Right atrium auricular region (tissue), 2 donors: ENCODE measurements at places on chromosomes 7 and 10. TPM values are rescaled to one million over a fixed set of nuclear protein-coding genes. Genes with fewer than 3 reads are reported as not detected.

DNA sequence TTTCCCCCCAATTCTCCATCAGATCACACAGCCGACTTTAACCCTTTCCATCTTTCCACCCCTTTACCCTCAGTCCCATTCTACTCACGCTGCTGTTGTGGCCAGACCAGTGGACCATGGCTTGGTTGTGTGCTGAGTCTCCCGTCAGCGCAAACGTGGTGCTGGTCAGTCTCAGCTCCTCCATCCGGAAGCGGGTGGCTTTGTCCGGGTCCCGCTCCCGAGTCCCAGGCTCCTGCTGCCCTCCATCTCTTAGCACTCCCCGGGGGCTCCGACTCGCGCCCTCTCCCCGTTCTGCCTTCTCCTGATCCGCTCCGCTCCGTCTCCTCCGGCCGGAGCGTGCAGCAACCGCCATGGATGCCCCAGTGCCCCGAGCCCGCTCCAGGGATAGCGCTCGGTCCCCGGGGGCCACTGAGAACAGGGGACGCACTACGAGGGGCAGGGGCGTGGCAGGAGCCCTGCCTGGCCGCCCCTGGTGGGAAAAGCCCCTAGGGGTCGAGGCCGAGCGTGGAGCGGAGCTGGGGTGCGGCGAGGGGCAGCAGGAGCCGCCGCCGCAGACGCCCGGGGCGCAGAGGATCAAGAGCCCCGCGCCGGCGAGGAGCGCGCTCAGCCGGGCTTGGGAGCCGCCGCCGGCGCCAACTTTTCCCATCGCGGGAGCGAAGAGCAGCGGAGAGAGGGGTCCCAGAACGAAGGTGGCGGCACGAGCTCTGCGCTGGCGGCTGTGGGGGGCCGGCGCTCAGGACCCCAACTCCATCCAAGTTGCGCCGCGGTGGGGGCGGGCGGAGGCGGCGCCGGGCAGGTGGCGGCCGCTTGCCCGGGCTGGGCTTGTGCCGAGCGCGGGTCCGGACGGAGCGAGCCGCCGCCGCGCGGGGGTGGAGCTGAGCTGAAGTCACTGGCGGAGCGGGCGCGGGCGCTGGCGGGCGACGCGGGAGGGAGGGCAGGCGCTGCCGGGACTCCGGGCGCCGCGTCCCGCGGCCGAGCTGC is at the start of gene SORCS1:
Gene SORCS1, minus strand, starts transcription at position 826 of the 981 bp plus-strand sequence.
- DNase-seq = no peak

Gene UCMA
- not detected for total RNA-seq

Gene ATG9B
- total RNA-seq = not detected

Gene ARHGEF35
- total RNA-seq = 1.7 TPM

GRCh38 chr10:1629326-1630198 is 107.8 kb downstream of the ADARB2 start:
- no peak for DNase-seq

- no peak for DNase-seq
These were observed 663 bp downstream of the HERPUD2 start for GRCh38 chr7:35694161-35694783.

DNA sequence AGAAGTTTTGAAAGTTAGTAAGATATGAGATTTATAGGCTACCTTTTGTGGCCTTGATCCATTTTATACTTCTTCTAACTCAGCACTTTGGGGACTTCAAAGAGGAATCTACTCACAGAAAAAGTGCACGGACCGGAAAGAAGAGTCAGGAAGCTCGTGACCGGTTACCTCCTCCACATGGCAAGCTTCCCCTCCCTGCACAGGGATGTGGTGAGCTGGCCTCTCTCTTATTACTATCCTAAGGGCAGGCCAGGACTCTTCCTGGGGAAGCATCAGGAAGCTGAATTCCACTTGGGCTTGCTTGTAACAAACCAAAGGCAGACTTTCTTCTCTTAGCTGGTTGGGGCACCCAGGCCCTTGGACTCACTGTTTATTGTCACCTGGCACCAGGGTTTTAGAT is 170.8 kb upstream of the GLI3 start:
- DNase-seq = no peak

- DNase-seq = peak; percentile 63
These were observed 45.6 kb downstream of the VIPR2 start for GRCh38 chr7:159098811-159099655.

DNA sequence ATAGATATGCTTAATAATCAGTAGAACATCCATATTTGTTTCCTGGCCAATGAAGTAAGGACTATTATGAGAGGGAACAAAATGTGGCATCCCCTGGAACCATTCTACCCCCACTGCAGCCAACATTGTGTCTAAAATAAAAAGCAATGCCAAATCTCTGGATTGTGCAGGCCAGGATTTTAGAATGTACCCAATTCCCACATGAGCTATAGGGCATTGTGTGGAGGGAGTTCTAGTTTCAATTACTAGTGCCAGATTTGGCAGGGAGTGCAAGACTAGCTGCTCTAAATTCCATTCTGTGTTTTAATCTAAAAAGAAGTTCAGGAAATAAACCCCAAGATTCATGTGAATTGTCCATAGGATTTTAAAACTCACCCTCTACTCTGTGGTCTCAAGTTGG is 112.3 kb downstream of the HGF start:
- DNase-seq = no peak

GRCh38 chr7:129069021-129069420 is 14.1 kb upstream of the TNPO3 start:
- DNase-seq = no peak

- DNase-seq = no peak
These were observed 28.6 kb downstream of the VCL start for GRCh38 chr10:74026428-74027015.

Gene NEUROD6
- not detected for total RNA-seq

GRCh38 chr10:78756604-78757343 is 312.0 kb upstream of the ZMIZ1 start:
- peak; percentile 92 for DNase-seq

Gene ZCCHC24
- total RNA-seq = 85.9 TPM

GRCh38 chr7:64515781-64516180 is 47.1 kb downstream of the ZNF680 start:
- DNase-seq = no peak

DNA sequence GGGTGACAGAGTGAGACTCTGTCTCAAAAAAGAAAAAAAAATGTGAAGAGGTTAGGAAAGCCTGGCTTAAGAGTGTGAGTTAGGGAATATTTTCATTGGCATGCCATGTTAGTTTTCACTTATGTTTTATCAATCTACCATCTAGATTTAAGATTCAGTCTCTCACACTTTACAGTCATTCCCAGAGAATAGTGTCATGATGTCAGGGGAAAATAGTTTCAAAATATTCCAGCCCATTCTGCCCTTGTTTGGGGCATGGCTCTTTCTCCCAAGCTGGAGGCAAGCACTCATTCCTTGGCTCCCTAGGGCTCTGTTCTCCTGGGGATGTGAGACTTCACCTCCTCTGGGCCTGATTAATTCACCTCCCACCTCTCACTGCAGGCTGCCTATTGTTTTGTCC is 331.5 kb downstream of the CXCL12 start:
- DNase-seq = no peak

Gene FAM25C
- total RNA-seq = not detected

Gene TMEM254
- total RNA-seq = 3.4 TPM
